Neural crest cell (in vitro differentiated cells): ENCODE measurements at places on chromosomes 16 and 17.

GRCh38 chr16:64882078-64882784, 239.6 kb downstream of the CDH11 start:
- no peak for DNase-seq

DNA sequence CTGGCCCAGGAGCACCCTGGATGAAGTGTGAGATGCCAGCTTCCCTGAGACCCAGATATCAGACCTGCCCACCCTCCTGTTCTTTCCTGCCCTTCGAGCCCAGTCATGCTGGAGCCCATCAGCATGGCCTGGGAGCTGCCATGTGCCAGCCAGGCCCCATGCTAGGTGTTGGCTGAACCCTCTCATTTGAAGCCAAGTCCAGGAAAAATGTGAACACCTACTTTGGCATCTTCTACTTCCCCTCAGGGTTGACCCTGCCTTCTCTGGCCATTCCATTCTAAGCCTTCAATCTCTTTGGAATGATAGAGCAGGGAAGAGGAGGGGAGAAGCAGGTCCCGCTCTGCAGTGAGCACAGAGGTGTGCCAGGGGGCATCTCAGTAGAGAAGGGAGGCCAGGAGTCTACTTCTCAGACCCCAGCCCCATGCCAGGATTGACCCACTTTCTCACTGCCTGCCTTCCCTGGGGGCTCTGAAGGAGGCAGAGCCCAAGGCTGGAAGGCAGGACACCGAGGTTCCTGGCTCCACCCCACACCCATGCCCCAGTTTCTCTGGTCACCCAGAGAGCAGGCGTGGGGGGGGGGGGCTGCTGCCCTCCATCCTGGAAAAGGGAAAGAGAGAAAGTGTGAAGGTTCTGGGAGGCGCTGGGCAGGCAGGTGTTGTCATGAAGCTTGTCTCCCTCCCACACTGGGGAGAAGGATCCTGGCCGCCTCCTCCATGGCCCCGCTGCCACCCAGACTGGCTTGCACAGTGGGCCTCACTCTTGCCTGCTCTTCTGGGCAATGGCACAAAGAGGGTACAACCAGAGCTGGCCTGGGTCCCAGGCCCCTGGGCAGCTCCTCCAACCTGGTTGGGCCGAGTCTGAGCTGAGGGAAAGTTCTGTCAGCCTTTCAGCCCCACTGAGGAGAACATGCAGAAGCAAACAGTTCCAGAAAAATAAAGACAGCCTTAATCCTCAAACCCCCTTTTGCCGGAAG, 9.3 kb downstream of the HDAC5 start:
- DNase-seq, result no peak

DNA sequence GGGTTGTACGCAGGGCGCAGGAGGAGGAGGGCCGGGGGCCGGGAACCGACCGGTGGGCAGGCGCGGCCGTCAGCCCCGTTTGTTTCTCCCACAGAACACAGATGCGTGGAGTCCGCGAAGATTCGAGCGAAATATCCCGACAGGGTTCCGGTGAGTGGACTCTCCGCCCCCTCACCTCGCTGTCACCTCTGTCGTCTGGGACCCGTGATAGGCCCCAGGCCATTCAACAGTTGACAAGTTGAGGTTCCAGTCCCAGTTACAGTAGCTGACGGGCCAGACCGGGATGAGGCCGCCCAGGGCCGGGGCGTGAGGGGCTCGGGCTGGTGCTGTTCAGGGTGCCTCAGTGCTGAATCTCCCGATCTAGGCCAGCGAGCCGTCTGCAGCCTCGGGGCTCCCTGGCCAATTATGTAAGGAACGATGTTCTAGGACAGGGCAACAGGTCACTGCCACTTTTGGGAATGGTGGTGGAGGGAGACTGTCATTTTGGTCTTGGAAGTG, 628 bp downstream of the GABARAPL2 start:
- no peak for DNase-seq

DNA sequence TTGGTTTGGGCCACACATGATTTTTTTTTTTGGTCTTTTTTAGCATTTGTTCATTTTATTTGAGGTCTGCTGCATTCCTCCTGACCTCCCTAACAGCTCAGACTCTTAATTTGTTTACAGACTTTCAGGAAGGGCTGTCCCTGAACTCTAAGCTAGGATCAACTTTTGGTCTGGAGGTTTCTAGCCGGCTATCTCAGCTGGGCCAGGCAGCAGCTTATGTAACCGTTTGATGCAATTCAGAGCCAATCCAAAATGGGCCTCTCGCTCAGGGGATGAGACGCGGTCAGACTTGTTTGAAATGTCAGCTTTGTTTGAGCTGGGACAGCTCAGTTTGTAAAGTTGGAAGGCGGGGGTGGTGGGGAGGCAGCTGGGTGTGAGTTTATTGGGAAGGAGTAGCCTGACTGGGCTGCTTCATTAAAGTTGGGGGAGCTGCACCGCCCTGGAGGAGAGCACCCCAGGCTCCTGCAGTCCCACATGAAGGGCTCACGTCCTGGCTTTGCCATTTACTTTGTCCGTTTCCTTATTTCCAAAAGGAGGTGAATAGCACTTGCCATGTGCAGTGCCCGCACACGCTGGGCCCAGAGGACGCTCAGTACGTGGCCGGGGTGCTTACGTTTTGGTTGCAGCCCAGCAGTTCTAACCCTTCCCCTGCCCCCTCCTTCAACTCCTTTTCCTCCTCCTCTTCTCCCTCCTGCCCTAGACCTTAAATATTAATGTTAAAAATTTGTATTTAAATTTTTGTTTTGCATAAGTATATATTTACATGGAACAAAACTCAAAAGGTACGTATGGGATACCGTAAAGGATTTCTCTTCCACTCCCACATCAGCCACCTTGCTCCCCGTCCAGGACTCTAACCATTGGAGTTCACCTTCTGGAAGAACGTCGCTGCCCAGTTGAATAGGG, 121.2 kb downstream of the SNX29 start:
- no peak for DNase-seq

- DNase-seq, result no peak
Observed at GRCh38 chr17:4786516-4786915, 352 bp upstream of the VMO1 start.

GRCh38 chr17:10733666-10734065, 3.8 kb upstream of the TMEM220 start:
- no peak for DNase-seq

GRCh38 chr17:68417317-68417716, 40.0 kb downstream of the WIPI1 start:
- DNase-seq, result no peak

GRCh38 chr16:59090541-59090940, 356.4 kb upstream of the GOT2 start:
- DNase-seq, result no peak

GRCh38 chr17:2398655-2399571, 1.9 kb downstream of the MNT start:
- no peak for DNase-seq

DNA sequence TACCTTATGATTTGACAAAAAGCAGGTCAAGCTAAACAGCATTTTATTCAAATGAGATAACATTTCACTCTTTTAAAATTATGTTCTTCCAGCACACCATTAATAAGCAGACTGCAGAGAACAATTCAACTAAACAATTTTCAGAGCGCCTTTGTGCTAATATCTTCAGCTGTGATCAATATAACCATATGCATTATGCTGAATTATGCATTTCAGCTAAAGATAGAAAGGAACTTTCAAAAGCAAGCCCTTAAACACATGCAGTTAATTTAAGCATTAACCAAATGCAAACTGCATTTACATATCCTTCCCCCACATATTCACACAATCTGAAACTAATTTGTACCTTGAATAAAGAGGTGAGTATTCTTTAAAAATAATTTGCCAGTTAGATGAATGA, 41.6 kb downstream of the RPGRIP1L start:
- no peak for DNase-seq

DNA sequence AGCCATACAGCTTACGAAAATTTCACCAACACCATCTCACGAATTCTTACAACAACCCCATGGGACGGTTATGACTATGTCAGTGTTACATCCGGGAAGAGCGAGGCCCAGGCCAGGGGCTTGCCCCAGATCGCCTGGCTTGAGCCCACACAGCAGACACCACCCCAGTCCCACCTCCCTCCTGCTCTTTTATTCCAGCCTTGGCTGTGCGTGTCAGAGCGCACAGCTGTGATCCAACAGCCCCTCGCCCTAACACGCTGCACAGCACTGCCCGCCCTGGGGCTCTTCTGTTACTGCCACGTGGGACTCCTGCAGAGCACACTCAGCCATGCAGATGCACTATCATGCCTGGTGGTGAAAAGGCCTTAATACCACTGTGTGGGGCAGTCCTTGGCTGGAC, 127.9 kb downstream of the ENGASE start:
- no peak for DNase-seq

DNA sequence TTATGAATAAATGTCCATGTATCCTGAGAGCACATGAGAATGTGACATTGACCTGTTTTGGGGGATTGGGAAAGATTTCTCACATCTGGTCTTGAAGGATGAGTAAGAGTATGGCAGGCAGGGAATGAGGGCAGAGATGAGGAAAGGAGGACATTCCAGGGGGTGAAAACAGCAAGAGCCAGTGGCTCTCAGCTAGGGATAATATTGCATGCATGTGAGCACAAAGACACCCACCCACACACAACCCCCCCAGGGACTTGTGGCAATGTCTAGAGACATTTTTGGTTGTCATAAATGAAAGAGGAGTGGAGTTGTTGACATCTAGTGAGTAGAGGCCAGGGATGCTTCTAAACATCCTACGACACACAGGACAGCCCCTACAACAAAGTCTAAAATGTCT, 6.0 kb downstream of the MYO1D start:
- DNase-seq, result no peak

DNA sequence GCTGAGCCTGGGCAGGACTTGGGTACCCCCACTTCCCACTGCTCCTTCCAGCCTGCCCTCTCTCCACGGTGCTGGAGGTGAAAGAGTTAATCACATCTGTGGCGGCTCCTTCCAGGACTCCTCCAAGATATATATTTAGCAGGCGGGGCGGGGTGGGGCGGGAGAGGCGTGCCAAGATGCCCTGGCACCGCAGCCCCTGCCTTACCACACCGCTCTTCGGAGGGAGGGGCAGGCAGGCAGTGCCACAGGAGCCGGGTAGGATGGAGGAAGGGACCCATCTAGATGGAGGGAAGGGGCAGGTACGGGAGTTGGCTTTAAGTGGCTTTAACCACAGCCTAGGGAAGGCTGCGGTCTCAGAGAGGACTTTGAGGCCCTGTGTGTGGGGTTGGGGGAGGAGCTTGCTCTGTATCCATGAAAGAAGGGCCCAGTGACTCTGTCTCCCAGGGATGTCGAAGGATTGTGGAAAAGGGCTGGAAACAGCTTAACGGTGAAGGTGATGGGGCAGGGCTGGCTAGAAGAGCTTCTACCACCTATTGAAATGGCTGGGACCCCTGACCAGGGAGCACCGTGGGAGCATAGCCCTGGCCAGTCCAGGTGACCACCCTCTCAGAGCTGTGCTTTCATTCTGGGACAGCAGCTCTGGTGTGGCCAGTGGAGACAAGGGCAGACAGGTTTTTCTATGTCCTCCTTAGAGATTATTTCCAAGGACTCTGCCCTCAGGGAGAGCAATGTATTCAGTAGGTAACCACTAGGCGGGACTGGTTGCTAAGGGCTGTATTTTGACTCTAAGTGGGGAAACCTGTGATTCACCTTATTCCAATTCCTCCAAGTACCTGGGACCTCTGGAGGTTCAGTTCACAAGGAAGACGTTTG, 13.0 kb downstream of the GPR142 start:
- DNase-seq, result no peak

- DNase-seq, result no peak
Observed at GRCh38 chr16:51490866-51491265, 339.8 kb upstream of the SALL1 start.

DNA sequence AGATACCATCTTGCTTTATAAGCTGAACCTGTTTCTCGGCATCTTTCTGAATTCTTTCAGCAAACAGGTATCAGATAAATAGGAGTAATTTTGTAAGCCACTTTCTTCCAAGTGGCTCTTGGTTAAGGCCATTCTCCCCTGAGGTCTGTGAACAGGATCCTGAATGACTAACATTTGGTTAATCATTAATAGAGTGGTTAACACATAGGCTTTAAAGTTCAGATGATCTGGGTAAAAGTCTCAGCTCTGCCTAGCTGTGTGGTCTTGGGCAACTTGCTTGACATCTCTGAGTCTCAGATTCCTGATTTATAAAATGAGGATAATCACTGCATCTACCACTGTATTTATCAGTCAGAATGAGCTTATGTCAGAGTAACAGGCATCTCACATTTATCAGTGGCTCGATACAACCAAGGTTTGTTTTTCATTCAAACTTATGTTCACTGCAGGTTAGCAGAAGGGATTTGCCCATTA, 44.4 kb upstream of the ANKFN1 start:
- no peak for DNase-seq

DNA sequence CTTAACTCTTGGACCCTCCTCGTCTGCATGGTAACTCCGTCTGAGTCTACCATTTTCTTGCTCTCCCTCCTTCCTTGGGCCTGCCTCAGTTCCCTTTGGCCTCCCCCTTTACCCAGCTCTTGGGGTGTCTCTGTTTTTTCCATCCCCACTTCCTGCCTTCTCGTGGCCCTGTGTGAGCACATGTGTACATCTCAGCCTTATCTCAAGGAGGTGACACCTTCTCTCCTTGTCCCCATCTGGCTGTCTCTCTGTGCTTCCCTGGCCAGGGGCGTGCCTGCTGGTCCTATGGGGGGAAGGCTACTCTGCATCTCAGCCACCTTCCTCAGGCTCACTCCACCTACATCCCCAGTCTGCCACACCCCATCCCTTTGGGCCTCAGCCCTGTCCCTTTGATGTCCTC, 6.6 kb downstream of the CTF1 start:
- no peak for DNase-seq

DNA sequence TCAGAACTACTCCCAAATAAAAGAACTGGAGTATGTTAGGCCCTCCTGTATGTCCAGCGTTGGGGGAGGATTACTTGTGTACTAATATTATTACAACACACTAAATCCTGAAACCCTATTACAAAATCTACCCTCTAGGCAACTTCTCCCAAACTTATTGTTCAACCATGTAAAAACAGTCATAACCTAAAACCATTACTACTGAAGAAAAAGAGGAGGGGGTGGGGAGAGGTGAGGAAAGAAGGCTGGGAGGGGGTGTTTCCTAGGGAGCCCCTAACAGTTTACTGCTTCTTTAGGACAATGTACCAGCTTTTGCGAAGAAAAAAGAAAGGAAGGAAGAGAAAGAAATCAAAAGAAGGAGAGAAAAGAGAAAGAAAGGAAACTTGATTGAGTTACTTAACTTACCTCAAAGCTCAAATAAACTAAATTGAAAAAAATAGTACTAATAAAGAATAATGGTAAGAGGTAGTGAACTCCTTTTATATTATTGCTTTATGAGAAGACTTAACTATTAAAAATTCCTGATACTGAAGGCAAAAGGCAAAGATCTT, 2.3 kb downstream of the SALL1 start:
- no peak for DNase-seq

- DNase-seq, result no peak
Observed at GRCh38 chr17:34249061-34249460, 6.0 kb upstream of the CCL2 start.

DNA sequence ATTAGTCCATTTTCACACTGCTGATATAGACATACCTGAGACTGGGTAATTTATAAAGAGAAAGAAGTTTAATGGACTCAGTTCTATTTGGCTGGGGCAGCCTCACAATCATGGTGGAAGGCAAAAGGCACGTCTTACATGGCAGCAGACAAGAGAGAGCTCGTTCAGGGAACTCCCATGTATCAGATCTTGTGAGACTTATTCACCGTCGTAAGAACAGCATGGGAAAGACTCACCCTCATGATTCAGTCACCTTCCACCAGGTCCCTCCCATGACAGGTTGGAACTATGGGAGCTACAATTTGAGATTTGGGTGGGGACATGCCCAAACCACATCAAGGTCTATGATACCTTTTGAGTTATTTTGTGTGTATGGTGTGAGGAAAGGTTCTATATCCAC, 66.9 kb downstream of the METRNL start:
- no peak for DNase-seq
